Hindlimb muscle (tissue), 1 donor: ENCODE measurements at places on chromosomes 4 and X.

- no peak for DNase-seq
These were observed 1072.3 kb downstream of the RAPGEF2 start for GRCh38 chr4:160175064-160175643.

GRCh38 chrX:34578237-34578636 lies 78.8 kb downstream of the TMEM47 start:
- DNase-seq: peak; percentile 38

DNA sequence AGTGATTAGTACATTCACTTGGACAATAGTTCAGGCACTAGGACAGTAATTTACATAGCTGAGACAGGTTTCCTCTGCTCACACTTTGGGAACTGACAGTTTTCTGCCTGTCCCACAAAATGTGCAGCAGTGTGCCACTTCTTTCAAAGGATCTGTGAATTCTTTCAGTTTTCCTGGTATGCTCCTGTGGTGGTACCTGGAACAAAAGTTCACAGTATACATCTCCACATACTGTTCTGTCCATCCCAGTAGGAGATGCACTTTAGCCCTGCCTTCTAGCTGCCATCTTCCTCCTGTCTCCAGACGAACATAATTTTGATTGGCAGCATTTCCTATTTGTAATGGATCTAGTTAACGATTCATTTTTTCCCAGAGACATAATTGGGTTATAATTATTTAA lies 360.8 kb upstream of the CXorf51B start:
- no peak for DNase-seq

DNA sequence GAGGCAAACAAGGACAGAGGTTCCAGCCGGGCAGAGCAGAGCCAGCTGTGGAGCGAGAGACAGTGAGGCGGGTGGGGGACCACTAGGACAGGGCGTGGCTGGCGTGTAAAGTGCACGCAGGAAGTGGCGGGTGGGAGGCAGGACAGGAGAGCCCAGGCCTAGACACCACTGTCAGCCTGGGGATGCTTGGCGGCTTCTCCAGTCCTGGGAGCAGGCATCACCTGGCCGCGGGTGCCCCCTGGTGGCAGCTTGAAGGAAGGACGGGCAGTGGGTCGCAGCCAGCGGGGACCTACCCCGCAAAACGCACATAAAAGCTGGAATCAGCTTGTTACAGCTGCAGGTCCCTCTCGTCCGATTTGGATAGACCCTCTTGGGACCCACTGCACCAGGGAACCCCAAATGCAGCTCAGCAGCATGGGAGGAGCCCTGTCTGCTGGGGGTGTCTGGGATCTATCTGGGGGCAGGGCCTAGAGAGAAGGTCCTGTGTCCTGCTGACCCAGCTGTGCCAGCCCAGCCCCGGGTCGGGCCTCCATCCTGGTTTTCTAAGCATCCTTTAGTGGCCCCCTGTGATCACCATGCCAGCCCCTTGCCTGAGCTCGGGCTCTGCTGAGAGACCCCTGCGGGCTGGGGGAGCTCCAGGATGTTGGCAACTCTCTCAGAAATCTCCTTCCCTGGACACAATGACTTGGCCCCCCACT lies 57.7 kb downstream of the WFS1 start:
- DNase-seq: peak; percentile 79

- no peak for DNase-seq
These were observed 146.4 kb downstream of the PALLD start for GRCh38 chr4:168643111-168643795.

DNA sequence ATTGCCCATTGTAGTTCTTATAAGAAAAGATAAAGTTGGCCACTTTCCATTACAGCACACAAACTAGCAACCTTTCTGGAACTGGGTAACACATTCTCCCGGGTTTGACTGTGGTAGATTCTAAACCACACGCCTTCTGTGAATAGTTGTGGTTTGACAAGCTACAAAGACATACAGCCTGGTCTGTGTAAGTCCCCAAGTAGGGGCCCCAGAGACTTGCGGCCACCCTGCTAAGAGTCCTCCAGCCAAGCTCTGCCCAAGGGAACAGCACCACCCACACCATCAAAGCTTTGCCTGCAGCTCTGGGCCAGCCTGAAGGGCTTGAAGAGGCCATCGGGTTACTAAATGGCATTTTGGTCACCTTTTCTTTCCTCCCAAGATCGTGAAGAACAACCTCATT lies 203.4 kb downstream of the MAML3 start:
- DNase-seq: no peak

GRCh38 chrX:9134366-9134765 lies 100.4 kb upstream of the FAM9B start:
- DNase-seq: no peak

DNA sequence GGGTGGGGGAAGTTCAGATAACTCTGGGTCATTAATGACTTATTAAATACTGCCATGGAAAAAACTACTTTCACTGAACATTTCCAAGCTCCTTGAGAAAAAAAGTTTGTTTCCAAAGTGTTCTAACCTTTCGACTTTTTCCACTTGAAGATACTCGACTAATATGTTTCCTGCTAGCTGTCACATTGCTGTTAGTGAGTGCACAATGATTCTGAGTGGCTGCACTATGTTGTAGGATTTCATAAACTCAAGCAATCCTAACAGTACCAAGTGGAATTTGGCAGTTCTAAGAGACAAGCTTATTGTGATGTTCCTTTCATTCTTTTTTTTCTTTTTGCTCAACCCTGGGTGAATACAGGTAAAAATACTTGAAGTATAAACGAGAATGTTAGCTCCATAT lies 33.4 kb downstream of the GRXCR1 start:
- DNase-seq: no peak

DNA sequence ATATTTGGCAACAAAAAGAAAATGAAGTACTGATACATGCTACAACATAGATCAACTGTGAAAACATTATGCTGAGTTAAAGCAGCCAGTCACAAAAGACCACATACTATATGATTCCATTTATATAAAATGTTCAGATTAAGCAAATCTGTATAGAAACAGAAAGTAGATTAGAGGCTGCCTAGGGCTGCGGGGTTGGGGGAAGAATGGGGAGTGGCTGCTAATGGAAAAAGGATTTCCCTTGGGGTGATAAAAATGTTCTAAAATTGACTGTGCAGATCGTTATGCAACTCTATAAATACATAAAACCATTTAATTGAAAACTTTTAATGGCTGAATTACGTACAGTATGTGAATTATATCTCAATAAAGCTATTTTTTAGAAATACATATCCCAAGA lies 46.8 kb downstream of the NEK1 start:
- DNase-seq: no peak

DNA sequence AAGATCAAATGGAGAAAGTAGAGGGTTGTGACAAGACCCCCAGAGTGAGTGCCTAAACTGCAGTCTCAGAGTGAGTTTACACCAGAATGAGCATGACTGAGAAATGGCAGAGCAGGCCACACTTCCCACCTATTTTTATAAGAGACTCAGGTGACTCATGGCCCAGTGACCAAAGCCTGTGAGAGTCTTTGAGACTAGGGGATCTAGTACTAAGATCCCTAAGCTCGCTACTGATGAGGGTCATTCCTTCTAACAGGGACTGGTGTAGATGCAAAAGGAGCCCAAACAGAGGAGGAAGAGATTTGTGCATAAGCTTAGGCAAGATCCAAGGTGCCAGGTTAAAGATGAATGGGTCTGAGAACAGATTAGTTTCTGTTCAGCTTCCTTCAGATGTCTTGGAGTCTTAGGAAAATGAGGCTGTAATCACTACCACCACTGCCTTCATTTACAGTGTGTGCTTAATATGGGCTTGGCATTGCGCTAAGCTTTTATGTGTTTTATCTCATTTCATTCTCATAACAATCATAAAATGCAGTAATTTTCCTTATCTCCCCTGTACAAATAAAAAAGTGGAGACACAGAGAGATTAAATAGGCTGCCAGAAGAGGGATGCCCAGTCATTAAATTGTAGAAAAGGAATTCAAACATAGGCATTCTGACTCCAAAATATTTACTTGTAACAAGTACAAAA lies 62.8 kb downstream of the RWDD4 start:
- no peak for DNase-seq

DNA sequence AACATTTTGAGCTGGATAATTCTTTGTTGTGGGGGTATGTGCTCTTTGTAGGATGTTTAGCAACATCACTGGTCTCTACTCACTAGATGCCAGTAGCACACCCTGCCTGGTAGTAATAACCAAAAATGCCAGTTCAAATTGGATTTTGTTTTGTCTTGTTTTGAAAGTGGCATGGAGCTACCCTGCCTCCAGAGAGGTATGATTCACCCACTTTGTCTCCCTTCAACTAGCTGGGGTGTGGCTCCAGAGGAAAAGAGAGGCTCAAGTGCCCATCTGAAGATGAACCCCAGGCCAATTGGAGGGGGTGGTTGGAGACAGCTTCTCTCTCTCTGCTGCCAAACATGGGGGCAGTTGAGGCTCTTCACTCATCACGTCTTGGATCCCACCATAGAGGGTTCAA lies 34.5 kb downstream of the NIPAL1 start:
- no peak for DNase-seq

GRCh38 chr4:41693629-41694028 lies 54.9 kb downstream of the PHOX2B start:
- DNase-seq: peak; percentile 11

DNA sequence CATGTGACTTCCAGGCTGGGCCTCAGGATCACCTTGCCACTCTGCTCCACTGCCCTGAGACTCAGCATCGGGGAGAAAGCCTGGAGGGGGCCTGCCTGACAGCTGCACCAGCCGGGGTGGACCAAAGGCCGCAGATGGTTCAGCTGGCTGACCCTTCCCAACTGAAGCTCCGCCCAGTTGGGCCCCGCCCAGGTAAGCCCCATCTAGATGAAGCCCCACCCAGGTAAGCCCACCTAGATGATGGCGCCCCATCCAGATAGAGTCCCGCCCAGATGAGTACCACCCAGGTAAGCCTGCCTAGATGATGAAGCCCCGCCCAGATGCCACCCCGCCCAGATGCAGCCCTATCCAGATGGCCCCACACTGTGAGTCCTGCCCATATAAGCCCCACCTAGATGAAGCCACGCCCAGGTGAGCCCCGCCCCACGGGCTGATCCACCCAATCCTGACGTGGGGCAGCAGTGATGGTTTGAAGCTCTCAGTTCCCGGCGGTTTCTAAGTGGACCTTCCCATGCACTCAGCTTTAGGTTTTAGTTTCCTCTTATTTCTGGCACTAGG lies 10.0 kb downstream of the ZFYVE28 start:
- DNase-seq: no peak

GRCh38 chr4:137661693-137662092 lies 129.4 kb upstream of the PCDH18 start:
- DNase-seq: no peak

- no peak for DNase-seq
These were observed 41.7 kb downstream of the TMEM164 start for GRCh38 chrX:110044346-110045249.

DNA sequence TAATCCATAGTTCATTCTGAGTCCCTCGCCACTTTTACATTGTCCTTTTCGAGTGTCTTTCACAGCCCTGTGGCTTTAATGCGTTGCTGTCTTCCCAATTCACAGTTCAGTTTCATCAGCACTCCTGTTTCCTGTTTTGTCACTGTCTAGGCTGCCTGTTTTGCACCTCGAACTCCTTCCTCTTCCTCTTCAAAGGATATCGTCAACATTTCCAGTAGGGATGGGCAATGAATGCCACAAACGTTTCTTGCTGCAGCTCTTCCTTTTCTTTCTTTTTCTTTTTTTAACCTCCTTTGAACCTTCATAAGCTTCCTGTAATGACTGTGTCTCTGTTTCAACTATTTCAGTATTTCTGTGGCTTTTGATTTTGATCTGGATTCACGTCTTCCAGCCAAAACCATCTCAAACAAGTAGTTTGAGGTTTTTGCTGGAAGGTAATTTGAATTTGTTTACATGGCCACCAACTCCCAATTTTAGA lies 105.4 kb downstream of the ANXA3 start:
- no peak for DNase-seq

GRCh38 chr4:78040431-78040830 lies 16.7 kb upstream of the FRAS1 start:
- DNase-seq: no peak

- DNase-seq: peak; percentile 85
These were observed 35.2 kb downstream of the SEPTIN11 start for GRCh38 chr4:76984788-76985211.

DNA sequence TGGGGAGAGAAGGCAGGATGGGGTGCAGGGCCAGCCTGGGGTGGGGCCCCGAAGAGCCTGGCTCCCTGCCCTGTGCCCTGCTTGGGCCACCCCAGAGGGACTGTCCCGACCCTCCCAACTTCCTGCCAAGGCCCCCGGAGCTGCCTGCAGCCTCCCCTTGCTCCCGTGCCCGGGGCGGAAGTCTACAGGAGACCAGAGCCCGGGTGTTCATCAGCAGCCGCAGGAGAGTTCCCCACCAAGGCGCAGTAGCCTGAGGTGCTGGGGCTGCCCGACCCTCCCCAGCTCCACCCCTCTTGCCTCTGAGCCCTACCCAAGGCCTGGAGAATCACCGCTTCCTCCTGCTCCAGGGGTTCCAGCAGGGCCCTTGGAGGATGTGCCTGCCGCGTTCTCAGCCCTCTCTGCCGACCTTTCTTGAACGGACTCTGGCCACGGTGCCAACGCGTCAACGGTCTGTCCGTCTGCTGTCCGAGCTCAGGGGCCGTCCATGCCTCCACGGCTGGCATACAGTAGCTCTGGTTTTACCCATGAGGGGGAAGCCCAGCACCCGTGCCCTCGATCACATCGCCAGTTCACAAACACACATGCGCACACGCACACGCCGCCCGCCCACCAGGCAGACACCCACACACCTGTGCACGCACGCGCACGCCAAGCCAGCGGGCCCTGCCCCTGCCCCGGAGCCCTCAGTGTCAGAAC lies 36.0 kb upstream of the SPON2 start:
- DNase-seq: no peak

- no peak for DNase-seq
These were observed 5.3 kb downstream of the ARSF start for GRCh38 chrX:3046253-3047240.

DNA sequence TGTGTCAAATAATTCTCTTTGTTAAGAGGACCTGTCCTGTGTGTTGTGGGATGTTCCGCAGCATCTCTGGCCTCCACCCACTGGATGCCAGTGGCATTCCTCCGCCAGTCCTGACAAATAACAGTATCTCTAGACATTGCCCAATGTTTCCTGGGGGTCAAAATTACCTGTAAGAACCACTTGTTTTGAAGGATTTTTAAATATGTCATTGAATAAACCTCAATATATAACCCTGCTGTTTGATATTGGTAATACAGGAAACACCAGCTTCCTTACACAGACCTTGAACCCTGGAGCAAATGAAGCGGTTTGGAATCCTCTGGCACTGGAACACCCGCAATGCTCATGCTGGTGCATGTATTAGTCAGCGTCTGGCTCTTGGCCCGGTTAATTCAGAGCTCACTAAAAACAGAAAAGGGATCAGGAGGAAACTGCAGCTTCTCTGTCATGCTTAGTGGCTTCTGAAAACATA lies 101.3 kb downstream of the TBL1X start:
- DNase-seq: peak; percentile 43

GRCh38 chrX:139831017-139831416 lies 101.8 kb downstream of the ATP11C start:
- DNase-seq: no peak

- no peak for DNase-seq
These were observed 6.7 kb downstream of the RAB9A start for GRCh38 chrX:13695601-13696115.
